ENCODE measurements at places on chromosomes 6 and 20. TPM values are rescaled to one million over a fixed set of nuclear protein-coding genes. Genes with fewer than 3 reads are reported as not detected.

Gene ABHD16B
- total RNA-seq = not detected

- H3K36me3 ChIP-seq = no peaks in the 10 kb centered on the region
- no peak overlapping the region for H3K4me3 ChIP-seq
- H3K4me1 ChIP-seq = no peaks in the 10 kb centered on the region
- no peaks in the 10 kb centered on the region for H3K27me3 ChIP-seq
Measured at GRCh38 chr6:8633762-8634161, 198.4 kb upstream of the SLC35B3 start.

Gene SAMD5
- not detected for total RNA-seq

GRCh38 chr6:144194293-144194810 is 44.0 kb downstream of the STX11 start:
- H3K27me3 ChIP-seq = no peaks in the 10 kb centered on the region
- no peak overlapping the region for H3K27ac ChIP-seq
- no peak for DNase-seq

DNA sequence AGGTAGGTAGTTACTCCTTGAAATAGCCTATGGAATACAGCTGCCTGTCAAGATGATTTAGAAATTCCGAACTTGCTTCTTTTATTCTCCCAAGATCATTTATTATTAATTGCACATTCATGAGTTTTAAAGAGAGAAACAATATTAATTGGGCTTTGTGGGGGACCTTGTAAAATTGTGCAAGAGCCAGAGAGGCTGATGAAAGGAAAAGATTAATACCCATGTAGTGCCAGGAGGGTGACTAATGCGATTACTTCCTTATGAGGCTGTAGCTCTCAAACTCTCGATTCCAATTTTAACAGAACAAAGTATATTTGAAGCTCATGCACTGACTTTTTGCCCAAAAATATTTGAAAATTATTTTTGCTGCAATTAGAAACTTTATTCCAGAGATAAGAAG is 423.8 kb upstream of the ID4 start:
- no peaks in the 10 kb centered on the region for H3K27me3 ChIP-seq
- no peak overlapping the region for H3K27ac ChIP-seq
- H3K36me3 ChIP-seq = no peaks in the 10 kb centered on the region
- no peak overlapping the region for H3K4me3 ChIP-seq

All from GM23248 (cell line).